ENCODE measurements at places on chromosomes 4 and X.

DNA sequence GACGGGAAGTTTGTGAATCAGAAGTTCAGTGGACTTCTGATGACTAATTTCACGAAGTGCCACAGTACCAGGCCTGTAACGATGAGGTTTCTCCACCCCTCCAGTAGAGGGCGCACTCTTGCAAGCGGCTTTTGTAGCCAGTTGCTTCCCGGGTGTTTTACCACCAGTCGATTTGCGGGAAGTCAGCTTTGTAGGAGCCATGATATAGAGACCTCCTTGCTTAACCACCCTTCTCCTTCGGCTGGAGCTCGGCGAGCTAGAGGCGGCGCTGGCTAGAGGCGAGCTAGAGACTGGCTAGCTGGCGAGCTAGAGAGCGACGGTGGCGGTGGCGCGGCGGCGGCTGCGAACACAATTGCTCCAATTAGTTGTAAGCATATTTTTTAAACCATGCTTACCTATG is 72.0 kb downstream of the IL1RAPL1 start:
- no peak for DNase-seq

- DNase-seq, result no peak
Observed at GRCh38 chr4:154364066-154364845, 127.3 kb downstream of the DCHS2 start.

DNA sequence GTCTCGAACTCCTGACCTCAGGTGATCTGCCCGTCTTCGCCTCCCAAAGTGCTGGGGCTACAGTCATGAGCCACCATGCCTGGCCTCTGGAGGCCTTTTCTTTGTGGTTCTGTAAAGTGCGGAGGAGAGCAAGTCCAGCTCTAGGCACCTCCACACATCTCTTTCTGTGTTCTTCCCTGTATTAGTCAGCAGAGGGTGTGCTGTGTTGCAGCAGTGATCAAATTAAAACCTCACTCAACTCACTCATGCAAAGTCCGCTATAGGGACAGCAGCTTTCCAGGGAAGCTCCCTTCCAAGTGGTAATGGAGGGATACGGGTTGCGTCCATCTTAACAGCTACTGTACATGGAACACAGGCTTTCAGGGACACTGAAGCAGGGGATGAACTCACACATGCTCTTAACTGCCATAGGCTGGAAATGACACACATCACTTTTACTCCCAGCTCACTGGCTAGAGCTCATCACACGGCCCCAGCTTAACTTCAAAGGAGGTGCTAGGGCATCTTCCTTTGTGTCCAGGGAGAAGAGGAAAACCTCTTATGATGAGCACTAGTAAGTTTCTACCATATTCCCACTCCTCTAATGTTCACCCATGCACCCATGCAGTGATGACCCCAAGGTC is 36.0 kb upstream of the CCNG2 start:
- DNase-seq, result no peak

- DNase-seq, result no peak
Observed at GRCh38 chr4:23353200-23353599, 536.6 kb downstream of the PPARGC1A start.

- no peak for DNase-seq
Observed at GRCh38 chr4:90841676-90842075, 714.5 kb downstream of the CCSER1 start.

DNA sequence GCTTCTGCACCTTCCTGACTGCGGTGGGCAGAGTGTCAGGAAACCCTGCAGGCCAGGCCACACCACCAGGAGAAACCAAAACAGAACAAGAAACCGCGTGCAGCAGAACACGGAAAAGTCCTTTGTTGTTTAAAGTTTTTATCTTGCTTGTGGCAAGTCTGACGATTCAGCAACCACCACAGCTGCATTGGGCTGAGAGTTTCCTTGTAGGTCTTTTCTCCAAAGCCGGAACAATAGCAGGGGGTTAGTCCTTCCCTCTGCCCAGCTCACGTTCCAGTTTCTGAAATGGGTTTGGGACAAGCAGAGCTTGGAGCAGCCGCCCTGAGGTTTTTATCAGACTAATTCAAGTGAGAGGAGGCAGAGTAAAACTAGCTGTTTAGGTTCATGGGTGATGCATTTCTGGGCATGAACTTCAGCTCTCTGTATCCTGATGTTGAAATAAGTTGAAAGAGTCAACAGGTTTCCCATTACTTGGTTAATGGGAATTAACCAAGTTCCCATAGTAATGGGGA is 216.9 kb downstream of the PTTG2 start:
- DNase-seq, result no peak

- no peak for DNase-seq
Observed at GRCh38 chr4:1187182-1187581, 14.8 kb upstream of the SPON2 start.

DNA sequence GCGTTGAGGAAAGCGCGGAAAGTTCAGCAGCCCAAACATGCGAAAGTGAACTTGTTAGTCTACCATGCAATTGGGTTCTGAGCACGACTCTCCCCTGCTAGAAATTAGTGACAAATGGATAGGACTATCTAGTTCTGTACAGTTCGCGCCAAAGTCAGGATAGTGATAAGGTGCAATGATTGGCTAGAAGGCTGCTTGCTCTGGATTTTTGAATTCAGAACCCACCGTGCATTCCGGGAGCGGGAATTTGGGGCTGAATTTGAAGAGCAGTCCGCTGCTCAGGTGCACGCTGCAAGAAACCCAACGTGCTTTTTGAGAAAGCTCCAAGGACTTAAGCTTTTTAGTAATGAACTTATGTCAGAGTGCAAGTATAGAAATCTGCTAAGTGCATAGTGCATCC is 732 bp upstream of the ESX1 start:
- no peak for DNase-seq

- no peak for DNase-seq
Observed at GRCh38 chrX:136827026-136827425, 46.3 kb upstream of the ARHGEF6 start.

- no peak for DNase-seq
Observed at GRCh38 chrX:10756441-10756840, 136.1 kb upstream of the MID1 start.

GRCh38 chr4:99816545-99817308 is at the start of gene DAPP1:
DAPP1 (plus strand) TSS chr4:99816827; CDS start chr4:99816914, 87 bp downstream.
- DNase-seq, result no peak
